ENCODE measurements at places on chromosomes 7 and 10. TPM values are rescaled to one million over a fixed set of nuclear protein-coding genes. Genes with fewer than 3 reads are reported as not detected.

GRCh38 chr7:155458111-155458877 lies at the start of gene EN2:
Gene EN2 (plus strand): TSS chr7:155458129. CDS start chr7:155458378, 249 bp downstream.
- H3K4me3 ChIP-seq = peak within 1 kb of the TSS; percentile 86
- peak within 1 kb of the TSS; percentile 82 for H3K27ac ChIP-seq
- peaks cover 20% of the 10 kb centered on the region for H3K4me1 ChIP-seq
- DNase-seq = peak; percentile 26

GRCh38 chr10:103854686-103855391 lies 537 bp downstream of the SH3PXD2A start:
- no peaks in the 10 kb centered on the region for H3K36me3 ChIP-seq
- peaks cover 58% of the 10 kb centered on the region for H3K27me3 ChIP-seq
- no peak overlapping the region for H3K27ac ChIP-seq

GRCh38 chr10:117830787-117831212 lies 215.9 kb downstream of the RAB11FIP2 start:
- DNase-seq = no peak
- no peaks in the 10 kb centered on the region for H3K27me3 ChIP-seq
- H3K36me3 ChIP-seq = no peaks in the 10 kb centered on the region
- no peak overlapping the region for H3K27ac ChIP-seq
- H3K4me1 ChIP-seq = no peaks in the 10 kb centered on the region
- no peak overlapping the region for H3K4me3 ChIP-seq

- DNase-seq = no peak
- no peaks in the 10 kb centered on the region for H3K36me3 ChIP-seq
- H3K4me1 ChIP-seq = peaks cover 20% of the 10 kb centered on the region
- H3K27ac ChIP-seq = no peak overlapping the region
- peaks cover 20% of the 10 kb centered on the region for H3K27me3 ChIP-seq
Measured at GRCh38 chr10:27861781-27862180, 116.2 kb upstream of the MKX start.

The SYT15 gene
- 1.5 TPM for total RNA-seq
